ENCODE measurements at places on chromosomes 7 and 10. TPM values are rescaled to one million over a fixed set of nuclear protein-coding genes. Genes with fewer than 3 reads are reported as not detected.

DNA sequence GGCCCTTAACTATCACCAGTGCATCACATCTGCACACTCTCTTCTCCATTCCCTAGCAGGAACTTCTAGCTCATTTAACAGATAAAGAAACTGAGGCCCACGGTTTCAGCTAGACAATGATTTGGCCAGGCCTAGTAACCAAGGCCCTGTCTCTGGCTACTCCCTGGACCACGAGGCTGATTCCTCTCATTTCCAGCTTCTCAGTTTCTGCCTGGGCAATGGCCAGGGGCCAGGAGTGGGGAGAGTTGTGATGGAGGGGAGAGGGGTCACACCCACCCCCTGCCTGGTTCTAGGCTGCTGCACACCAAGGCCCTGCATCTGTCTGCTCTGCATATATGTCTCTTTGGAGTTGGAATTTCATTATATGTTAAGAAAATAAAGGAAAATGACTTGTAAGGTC lies 13.5 kb downstream of the AQP1 start:
- DNase-seq, result no peak

GRCh38 chr7:140631021-140631420 lies 9.6 kb downstream of the DENND2A start:
- DNase-seq, result no peak

- DNase-seq, result no peak
Measured at GRCh38 chr10:61669161-61669725, 6.5 kb downstream of the CABCOCO1 start.

SUN1 gene
- total RNA-seq, result 158 TPM

All from endothelial cell of umbilical vein (primary cell).